ENCODE measurements at places on chromosomes 3 and 15.

- no peak for DNase-seq
Measured at GRCh38 chr3:124992041-124992440, 57.5 kb upstream of the MUC13 start.

DNA sequence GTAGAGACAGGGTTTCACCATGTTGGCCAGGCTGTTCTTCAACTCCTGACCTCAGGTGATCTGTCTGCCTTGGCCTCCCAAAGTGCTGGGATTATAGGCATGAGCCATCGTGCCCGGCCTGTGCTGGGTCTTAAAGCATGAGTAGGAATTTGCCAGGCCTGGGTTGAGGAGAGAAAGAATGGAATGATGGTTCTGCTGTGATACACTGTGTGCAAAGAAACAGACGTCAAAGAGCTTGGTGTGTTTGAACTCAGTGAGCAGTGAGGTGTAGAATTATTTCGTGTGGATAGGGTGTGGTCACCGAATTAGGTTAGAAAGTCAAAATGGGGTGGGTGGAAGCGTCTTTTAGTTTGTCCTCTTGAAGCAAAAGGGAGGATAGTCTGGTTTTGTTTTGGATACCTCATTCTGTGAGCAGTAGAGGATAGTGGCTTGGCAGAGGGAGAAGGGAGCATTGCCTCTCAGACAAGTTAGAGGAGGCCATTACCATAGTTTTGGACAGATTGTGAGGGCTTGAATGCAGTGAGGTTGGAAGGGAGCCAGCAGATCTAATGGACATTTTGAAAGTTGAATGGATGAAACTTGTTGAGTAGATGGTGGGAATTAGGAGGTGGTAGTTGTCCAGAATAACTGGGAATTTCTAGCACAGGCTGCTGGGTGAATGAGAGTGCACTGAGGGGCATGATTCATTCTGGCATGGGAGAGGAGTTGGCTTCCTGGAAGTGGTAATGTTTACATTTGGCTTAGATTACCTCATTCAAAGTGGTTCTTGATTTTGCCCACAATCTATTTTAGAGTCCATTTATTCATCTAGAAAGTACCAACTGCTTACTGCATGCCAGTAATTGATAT, 27.2 kb downstream of the AKAP13 start:
- DNase-seq: no peak

DNA sequence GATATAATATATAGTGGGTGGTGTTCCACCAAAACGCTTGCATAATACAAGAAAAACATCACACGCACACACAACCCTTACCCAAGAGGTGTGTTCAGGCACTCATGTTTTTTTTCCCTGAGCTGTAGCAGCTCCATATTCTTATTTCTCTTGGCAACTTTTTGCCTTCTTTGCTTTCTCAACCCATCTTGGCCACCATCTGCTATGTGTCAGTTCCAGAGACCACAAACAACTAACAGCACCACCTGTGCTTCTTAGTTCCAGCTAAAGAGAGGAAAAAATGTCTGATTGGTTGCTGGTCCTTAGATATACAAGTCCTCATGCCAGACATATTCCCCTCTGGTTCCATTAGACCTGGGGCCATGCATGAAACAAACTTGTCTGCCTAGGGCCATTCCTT, 11.9 kb downstream of the ACTC1 start:
- DNase-seq: no peak

DNA sequence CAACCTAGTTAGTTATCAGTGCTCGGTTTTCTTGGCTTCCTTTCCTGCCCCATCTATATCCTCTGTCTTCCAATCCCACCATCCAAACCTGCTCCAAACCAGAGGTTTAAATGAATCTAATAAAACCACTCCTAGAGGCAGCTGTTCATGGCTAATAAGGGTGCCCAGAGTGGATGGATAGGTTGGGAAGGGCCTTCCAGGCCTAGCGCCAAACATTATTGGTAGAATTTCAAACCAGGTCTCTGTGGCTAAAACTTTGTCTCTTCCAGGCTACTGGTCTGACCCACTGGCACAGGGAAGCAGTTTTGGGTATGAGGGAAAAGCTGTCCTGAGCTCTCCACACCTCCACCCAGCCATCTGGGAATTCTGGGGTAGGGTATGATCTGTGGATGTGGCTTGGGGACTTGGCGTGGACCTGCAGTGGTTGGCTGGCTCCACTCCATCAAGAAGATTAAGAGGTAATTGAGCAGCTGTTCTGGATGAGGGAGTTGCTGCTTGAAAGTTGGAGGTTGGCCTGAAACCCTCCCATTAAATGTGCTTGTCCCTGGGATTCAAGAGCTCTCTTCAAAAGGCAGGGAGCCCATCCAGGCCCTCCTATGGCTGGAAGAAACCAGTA, 29.3 kb upstream of the INSYN1 start:
- no peak for DNase-seq

- DNase-seq: no peak
Measured at GRCh38 chr15:40793216-40793989, 13.5 kb upstream of the ZFYVE19 start.

GRCh38 chr15:57647071-57647790, 55.5 kb downstream of the MYZAP start:
- DNase-seq: no peak

- DNase-seq: no peak
Measured at GRCh38 chr3:42658771-42659390, 5.4 kb downstream of the ZBTB47 start.

DNA sequence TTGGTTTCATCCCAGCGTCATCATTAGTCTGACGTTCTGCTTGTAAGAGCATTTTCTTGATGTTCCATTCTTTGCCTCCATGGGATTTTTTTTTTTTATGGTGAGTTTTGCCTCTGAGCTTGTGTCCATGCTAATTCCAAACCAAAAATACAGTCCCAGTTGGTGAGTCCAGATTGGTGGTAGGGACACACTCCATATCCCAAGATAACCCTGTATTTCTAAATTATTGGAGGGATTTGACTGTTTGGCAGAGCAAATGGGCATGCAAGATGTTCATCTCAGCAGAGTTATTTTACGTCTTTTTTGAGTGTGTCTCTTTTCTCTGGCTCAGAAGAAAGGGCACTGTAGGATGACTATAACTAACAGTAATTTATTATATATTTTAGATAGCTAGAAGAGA, 526.8 kb upstream of the CFAP20DC start:
- no peak for DNase-seq

GRCh38 chr15:65918357-65918920, 49.1 kb downstream of the RAB11A start:
- DNase-seq: no peak

DNA sequence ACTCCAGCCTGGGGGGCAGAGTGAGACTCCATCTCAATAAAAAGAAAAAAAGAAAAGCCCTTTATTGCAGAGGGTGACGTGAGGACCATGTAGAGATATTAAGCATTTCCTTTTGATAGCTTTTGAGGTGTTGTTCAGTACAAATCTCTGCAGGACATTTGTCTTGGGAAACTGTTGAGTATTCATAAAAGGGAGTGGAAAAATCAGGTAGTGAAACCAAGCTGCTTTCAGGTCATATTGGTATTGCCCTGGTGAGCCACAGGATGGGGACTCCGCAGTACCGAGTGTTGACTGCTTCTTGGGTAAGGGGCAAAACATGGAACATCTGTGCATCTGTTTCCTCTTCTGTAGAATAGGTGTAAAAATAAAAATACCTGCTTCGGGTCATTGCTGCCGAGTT, 9.9 kb downstream of the ITPR1 start:
- DNase-seq: no peak

DNA sequence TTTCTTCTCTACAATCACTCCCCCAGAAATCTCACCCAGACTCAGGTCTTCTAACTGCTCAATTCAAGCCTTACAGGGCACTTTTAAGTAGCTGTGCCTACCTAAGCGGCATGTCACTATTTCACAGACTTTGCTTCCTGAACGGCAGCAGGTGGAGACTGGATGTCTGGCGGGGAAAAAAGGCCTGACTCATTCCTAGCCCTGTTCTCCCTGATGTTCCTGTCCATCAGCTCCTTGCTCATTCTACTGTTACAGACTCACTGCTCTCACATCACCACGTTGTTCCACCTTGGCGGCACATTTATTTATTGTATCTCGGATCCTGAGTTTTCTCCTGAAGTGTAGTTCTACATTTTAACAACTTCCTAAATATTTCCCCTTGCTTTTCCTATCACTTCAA, 52.6 kb upstream of the ATP11B start:
- no peak for DNase-seq

GRCh38 chr15:62500325-62500724, 335.2 kb upstream of the C2CD4B start:
- DNase-seq: no peak

GRCh38 chr3:27626596-27627118, 95.5 kb downstream of the EOMES start:
- no peak for DNase-seq

DNA sequence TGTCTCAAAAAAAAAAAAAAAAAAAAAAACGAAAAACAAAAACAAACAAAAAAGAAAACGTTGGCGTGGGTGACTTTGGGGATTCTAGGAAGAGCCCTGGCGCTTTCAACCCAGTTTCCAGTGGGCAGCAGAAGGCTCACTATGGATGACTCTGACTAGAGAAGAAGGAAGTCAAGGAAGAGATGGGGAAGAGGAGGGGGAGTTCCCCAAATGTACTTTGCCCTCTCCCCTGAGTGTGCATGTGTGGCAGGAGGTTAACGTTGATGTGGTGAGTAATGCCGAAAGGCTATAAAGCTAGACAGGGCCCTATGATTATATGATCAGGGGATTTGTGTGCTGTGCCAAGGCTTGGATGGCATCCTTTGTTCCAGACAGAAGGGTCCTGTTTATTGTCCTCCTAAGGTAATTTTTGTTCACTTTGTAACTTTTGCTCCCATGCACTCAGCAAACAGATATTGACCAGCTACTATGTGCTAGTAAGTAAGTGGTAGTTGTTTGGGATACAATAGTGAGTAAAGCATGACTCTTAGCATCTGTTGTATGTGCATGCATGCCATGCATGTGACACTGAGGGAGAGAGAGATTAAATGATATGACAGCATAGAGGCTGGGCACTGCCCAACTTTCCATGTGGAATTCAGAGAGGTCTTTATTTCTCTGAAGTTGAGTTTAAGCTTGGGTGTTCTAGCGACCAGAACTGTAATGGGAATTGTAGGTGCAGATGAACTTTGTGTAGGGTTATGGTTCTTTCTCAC, 750 bp upstream of the HHLA2 start:
- DNase-seq: no peak

GRCh38 chr3:137477614-137478013, 286.5 kb upstream of the SOX14 start:
- DNase-seq: no peak

GRCh38 chr3:97066531-97066930, 252.1 kb downstream of the EPHA6 start:
- no peak for DNase-seq

DNA sequence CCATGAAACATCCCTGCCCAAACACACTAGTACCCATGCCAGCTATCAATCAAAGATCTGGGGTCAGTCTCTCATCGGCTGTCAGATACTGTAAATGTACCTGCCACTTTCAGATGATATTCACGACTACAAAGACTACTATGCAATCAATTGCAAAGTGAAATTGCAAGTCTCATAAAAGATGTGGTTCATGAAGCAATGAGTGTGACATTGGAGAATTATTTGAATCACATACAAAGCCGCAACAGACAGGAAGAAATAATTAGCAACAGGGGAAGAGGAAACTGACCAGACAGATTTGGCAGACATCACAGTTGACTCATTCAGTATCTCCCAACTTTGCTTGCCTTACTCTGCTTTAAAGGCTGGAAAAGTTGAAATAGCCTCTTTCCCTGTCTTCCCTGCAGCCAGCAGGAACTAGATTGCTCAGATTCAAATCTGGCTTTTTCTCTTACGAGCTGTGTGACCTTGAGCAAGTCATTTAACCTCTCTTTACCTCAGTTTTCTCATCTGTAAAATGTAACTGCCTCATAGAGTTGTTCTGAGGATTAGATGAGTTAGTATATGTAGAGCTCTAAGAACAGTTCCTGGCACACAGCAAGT, 95.7 kb upstream of the C3orf80 start:
- no peak for DNase-seq

DNA sequence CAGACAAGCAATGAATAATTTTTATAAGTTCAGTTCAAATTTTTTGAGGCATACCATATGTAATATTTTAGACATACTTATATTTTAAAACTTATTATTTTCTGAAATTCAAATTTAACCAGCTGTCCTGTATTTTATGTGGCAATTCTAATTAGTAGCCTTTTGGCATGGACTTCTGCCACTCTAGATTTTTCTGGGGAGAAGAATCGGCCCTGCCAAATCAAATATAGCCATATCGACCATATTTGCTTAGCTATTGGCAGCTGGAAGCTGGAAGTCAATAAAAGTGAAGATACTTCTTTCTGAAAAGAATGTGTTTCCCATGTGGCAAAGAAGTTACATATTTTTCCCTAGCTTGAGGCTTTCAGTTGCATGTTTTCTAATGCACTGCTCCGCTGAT, 9.4 kb upstream of the RBMS3 start:
- DNase-seq: no peak

GRCh38 chr15:87031540-87032230, 952.0 kb downstream of the AGBL1 start:
- DNase-seq: no peak

- DNase-seq: no peak
Measured at GRCh38 chr3:42729404-42730145, 27.0 kb upstream of the HHATL start.

- DNase-seq: no peak
Measured at GRCh38 chr3:30488070-30488756, 118.2 kb upstream of the TGFBR2 start.

GRCh38 chr3:49865198-49865784, 4.4 kb downstream of the CAMKV start:
- DNase-seq: no peak

GRCh38 chr15:79644091-79644490, 212.0 kb downstream of the MINAR1 start:
- no peak for DNase-seq

DNA sequence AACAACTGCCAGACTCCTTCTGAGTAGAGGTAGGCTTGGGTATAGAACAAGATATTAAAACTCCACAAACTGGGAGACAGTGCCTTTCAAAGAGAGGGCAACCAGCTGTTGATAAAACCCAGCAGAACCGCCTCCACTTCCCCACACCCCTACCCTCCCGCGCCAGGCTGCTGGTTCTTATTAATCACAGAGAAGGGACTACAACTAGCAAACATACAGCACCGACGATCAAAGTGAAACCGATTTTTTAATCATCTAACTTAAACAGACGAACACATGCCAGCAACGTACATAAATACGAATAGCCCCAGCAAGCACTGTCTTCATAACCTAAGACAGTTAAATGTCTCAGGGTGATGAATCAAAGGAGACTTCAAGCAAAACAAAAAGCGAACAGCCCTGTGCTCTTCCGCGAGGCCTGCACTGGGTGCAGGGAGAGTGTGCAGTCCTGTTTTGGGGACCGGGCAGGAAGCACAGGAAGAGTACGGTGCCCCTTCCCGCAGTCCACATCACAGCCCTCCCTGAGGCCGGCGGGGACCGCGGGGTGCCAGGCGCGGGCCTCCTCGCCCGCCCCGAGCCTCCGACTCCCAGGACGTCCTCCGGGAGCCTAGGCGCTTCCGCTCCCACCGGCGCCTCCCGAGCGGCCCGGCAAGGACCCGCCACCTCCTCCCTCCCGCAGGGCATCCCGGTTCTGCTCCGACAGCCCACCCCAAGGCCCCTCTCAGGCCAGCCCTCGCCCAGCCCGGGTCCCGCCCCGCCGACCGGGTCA, 75.1 kb upstream of the VGLL4 start:
- no peak for DNase-seq

- DNase-seq: no peak
Measured at GRCh38 chr3:158718490-158719170, 13.6 kb downstream of the RARRES1 start.
